ENCODE measurements at places on chromosomes 7 and 10.

DNA sequence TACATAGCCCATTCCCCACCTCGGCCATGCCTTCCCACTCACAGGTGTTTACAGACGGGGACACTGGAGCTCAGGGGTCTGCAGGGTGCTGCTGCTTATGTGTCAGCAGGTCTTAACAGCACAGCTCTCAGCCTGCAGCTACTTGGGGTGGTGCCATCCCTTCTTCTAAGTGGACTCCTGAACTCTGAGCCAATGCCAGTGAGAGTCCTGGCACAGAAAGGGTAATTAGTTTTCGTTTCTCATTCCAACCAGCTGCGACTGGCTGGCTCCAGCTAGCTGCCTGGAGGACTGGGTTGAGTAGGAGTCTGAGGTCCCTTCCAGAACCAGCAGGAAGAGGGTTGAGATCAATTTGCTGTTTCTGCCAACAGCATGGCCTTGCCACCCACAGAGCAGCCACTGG, 88.3 kb upstream of the AGK start:
- no peak for DNase-seq

DNA sequence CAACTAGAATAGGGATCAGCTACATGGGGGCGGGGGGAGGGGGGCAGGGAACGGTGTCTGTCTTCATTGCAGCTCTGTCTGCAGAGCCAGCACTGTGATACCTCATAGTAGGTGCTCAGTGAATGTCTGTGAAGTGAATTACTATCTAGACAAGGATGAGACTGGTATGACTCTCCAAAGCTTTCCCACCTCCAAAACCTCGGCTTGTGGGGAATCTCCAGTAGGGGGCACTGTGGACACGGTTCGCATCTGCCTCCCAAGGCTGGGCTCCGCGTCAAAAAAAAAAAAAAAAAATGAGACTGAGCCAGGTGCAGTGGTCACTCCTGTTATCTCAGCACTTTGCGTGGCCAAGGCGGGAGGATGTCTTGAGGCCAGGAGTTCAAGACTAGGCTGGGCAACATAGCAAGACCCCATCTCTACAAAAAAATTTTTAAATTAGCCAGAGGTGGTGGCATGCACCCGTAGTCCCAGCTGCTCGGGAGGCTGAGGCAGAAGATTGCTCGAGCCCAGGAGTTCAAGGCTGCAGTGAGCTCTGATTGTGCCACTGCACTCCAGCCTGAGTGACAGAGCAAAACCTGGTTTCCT, 9.6 kb downstream of the TRIM56 start:
- peak; percentile 79 for DNase-seq

GRCh38 chr10:91711885-91712680, 79.2 kb upstream of the PPP1R3C start:
- DNase-seq, result no peak

DNA sequence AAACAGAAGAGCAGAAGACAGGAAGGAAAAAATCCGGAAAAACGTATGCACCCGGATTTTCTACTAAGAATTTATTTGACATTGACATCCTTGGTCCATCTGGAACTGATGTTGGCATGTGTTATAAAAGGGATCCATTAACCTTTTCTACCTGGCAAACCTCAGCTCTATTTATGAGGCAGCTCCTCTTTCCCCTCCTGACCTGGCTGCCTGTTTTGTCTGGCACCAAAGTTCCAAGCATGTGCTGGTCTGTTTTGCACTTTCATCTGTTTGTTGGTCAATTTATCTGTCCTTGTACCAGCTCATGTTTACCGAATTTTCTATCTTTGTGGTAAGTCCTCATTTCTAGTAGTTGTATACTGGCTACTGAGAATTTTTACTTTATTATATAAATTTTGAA, 258.0 kb downstream of the TNS3 start:
- no peak for DNase-seq

- DNase-seq, result no peak
Measured at GRCh38 chr10:110597476-110597875, 30.0 kb downstream of the SMC3 start.

DNA sequence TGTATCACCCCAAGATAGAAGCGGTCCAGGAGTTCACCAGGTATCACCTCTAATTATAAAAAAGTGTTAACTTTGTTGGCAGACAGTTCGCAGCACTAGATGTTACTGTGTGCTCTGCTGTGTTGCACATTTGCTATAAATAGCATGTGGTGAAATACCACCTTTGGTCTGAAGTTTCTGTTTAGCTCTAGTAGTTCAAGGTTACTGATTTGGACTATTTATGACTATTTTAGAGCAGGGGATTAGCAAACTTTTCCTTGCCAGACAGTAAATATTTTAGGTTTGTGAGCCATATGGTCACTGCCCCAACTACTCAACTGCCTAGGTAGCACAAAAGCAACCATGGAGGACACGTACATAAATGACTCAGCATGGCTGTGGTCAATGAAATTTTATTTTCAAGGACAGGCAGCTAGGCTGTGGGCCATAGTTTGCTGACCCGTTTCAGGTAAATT, 16.5 kb downstream of the DENND10 start:
- no peak for DNase-seq

Data from NCI-H526 (cell line).